OCI-LY7 (cell line): ENCODE measurements at places on chromosomes 12 and 14.

- no peak for DNase-seq
These were observed 74.9 kb downstream of the PPM1H start for GRCh38 chr12:62860020-62860419.

DNA sequence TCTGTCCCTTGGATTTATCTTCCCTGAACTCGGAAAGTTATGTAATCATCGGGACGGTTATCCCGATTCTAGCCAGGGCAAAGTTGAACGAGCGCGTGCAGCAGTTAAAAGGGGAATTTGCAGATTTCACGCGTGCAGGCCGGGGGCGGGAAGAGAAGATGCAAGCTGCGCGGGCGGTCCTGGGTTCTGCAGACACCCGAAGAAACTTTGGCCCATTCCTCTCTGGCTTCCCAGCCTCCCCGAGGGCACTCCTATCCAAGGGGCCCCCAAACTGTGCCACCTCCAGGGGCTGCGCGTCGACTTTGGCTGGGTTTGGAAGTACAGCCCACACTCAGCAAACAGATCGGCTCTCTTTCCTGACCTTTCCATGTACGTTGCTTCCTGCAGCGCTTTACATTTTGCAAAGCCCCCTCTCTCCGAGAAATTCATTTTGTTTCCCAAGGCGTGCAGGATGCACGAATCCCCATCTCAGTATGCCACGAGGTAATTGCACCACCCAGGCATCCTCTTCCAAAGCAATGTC, 941 bp upstream of the PPP1CC start:
- no peak for DNase-seq

- DNase-seq = peak; percentile 85
These were observed 20.1 kb upstream of the USP44 start for GRCh38 chr12:95571369-95571768.

DNA sequence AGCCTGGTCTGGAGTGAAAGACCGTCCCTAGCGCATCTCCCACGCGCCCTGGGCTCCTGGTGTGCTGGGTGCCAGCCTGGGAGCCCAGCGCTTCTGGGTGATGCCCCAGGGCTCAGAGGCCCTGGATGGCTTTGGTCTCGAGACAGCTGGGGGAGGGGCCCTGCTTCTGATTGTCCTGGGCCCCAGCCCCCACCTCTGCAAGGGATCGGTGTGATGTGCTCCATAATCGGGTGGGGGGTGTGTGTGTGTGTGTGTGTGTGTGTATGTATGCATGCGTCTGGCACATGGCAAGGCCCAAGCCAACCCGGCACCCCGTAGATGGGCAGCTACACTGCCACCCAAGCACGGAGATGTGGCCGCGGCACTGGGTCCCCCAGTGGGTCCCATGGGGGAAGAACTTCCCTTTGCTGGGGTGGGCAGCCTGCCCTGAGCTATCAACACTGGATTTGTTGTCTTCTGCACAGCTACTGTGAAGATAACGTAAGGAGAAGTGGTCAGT, 3.1 kb downstream of the ZBTB42 start:
- no peak for DNase-seq

DNA sequence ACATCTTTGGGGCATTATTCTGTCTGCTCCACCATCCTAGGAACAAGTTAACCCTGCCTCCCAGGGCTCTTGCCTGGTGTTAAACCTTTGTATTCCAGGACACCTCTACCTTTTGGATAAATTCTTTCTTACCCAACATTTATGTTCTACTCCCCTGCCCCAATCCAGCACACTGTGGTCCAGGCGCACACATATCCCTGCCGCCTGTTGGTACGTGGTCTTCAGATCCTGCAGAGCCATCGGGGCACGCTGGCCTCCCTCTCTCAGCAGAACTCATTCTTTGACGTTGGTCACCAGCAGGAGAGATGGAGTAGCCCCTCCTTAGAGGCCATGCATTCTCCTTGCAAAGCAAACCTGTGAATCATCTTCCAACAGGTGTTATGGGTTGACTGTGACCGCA, 5.1 kb upstream of the TMEM179 start:
- no peak for DNase-seq

DNA sequence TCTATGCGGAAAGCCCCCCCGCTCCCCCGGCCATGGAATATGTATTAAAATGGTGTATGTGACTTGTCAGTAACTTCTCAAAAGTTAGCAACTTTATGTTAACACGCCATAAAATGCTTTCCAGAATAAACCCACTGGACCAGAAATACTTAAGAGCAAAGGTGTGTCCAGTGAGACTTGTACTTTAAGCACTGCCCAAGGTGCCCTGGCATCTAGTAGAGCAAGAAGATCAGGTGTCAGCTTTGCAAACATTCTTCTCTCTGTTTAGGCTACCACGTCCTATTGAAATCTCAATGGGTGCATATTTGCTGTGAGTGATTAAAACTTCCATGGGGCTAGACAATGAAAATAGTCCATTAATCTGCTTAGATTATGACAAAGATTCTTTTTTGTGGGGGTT, 201.2 kb downstream of the ESR2 start:
- DNase-seq = no peak

DNA sequence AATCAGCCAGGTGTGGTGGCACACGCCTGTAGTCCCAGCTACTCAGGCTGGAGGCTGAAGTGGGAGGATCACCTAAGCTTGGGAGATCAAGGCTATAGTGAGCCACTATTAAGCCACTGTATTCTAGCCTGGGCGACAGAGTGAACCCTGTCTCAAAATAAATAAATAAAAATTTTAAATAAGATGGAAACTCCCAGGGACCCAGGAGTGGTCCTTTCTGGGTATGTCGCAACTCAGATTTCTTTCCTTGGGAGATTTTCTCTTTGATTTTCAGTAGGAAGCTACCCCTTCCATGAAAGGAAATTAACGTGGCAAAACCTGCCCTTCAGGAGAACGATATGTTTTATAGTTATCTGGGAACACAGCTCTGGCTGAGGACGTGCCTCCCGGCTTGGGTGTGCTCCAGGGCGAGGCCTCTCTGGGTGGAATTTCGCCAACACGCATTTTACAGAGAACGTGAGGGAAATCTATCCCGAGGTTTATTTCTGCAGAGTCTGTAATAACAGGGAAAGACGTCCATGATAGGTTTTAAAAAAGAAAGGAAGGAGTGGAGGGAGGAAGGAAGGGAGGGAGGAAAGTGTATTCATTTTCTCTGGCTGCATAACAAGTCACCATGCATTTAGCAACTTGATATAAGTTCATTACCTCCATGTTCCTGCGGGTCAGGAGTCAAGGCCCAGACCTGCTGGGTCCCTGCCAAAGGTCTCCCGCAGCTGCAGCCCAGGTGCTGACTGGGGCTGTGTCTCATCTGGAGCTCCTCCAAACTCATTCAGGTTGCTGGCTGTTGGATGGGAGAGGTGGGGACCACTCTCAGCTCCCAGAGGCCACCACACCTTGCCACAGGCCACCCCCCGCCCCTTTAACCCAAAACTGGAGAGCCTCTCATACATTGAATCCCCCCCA, 80.6 kb upstream of the GSC start:
- no peak for DNase-seq
